PC-9 (cell line): ENCODE measurements at places on chromosomes 2 and 18. TPM values are rescaled to one million over a fixed set of nuclear protein-coding genes. Genes with fewer than 3 reads are reported as not detected.
A peak's percentile ranks its signal among the peaks of the same experiment; 100 is the strongest.

The FAP gene
- total RNA-seq: not detected in 2 replicates

The RAB6C gene
- total RNA-seq: not detected in 2 replicates

The NR4A2 gene
- 2.3 and 3.0 TPM in 2 replicates for total RNA-seq

The DTNB gene
- 51.9 TPM in 2 replicates for total RNA-seq

DNA sequence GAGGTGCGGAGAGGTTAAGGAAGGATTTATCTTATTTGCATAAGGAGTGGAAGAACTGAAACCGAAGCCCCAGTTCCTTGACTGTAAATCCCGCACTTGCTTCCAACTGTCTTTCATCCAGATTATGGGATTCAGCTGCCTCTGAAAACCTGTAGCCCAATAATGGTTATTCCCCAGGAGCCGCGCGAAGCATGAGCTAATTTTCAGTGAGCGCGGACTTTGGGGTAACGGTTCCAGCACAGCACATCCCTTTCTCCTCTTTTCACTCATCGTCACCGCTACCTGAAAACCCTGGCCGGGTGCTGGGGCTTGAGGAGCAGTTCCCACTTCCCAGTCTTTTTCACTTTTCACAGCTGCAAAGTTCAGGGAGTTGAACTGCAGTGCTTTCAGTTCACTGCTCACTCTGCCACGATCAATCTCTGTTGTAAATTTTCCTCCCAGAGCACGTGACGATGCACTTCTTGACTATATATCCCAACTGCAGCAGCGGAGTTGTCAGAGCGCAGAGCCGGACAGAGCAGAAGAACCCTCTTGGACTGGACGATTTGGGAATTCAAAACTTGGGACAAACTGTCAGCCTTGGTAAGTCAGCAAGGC lies at the start of gene KCNE4:
TSS of gene KCNE4 (plus strand) at position 498 of the 597 bp plus-strand sequence. CDS start 641 bp downstream, outside the sequence.
- DNase-seq: no peak
- no peak within 1 kb of the TSS for H3K27ac ChIP-seq

DNA sequence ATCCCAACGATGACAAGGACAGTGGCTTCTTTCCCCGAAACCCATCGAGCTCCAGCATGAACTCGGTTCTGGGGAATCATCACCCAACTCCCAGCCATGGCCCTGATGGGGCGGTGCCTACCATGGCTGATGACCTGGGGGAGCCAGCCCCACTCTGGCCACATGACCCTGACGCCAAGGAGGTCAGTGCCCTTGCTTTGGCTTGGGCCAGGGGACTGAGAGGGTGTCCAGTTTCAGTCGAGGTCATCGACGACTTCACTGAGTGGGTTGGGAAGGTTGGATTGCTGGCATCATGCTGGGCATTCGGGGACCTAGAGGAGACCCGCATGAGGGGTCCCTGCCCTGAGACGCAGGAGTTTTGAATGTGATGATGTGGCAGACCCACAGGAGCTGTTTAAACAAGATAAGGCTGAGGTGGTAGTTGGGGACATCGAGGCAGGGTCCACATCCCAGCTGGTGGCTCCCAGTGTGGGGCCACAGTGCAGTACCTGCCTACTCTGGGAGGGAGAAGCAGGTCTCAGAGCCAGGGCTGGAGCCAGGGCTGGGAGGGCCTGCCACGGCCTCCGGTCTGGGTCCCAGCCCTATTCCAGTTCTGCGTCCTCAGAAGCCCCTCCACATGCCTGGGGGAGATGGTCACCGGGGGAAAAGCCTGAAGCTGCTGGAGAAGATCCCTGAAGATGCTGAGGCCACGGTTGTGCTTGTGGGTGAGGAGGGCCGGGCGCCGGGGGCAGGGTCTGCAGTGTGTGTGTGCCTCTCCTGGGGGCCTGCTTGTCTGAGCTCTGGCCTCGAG lies 6.0 kb downstream of the SLC4A3 start:
- H3K27me3 ChIP-seq: no peaks in the 10 kb centered on the region
- no peaks in the 10 kb centered on the region for H3K36me3 ChIP-seq
- DNase-seq: no peak
- no peaks in the 10 kb centered on the region for H3K4me1 ChIP-seq
- no peak overlapping the region for H3K27ac ChIP-seq

DNA sequence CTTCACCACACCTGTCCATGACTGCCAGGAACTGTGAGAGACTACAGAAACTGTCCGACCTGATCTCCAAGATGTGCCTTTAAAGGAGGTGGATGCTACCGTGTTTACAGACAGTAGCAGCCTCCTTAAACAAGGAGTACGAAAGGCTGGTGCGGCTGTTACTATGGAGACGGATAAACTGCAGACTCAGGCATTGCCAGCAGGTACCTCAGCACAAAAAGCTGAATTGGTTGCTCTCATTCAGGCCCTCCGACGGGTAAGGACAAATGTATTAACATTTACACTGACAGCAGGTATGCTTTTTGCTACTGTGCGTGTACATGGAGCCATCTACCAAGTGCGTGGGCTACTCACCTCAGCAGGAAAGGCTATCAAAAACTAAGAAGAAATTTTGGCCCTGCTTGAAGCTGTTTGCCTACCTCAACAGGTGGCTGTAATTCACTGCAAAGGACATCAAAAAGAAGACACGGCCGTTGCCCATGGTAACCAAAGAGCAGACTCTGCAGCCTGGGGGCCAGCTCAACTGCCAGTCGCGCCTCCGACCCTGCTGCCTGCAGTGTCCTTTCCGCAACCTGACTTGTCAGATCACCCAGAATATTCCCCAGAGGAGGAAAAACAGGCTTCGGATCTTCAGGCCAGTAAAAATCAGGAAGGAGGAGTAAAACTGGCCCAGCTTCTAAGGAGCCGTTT lies 30.9 kb downstream of the SKA1 start:
- DNase-seq: no peak
- no peak overlapping the region for H3K4me3 ChIP-seq
- no peak overlapping the region for H3K27ac ChIP-seq
- no peaks in the 10 kb centered on the region for H3K4me1 ChIP-seq

DNA sequence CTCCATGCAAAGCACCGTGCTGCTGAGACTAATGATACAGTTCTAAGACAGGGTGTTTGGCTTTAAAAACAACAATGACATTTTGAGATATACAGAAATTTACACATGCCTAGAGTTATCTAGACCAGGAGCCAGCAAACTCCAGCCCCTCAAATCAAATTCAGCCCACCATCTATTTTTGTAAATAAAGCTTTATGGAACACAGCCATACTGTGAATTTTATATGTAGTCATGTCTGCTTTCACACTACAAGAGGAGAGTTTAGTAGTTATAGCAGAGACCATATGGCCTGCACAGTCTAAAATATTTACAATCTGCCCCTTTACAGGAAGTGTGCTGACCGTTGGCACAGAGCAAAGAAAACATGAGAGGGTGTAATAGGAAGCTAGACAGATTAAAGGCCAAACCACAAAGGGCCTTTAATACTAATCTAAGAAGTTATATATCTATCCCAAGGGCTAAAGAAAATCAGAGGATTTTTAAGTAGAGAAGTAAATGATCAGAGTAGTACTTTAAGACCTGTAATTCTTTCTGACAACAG lies 39.4 kb downstream of the NBAS start:
- H3K4me1 ChIP-seq: no peaks in the 10 kb centered on the region
- H3K27ac ChIP-seq: no peak overlapping the region
- H3K36me3 ChIP-seq: peaks cover 3% of the 10 kb centered on the region; the same call in 1 of the 2 replicates
- no peak overlapping the region for H3K4me3 ChIP-seq
- DNase-seq: no peak

GRCh38 chr2:199457147-199458008 lies at the start of gene SATB2:
Gene SATB2 (minus strand): TSS chr2:199457939. CDS start chr2:199456037, 1,902 bp downstream.
- no peaks in the 10 kb centered on the region for H3K36me3 ChIP-seq
- H3K27ac ChIP-seq: peak within 1 kb of the TSS; percentile 78
- DNase-seq: peak; percentile 34
- H3K27me3 ChIP-seq: no peaks in the 10 kb centered on the region
- H3K4me3 ChIP-seq: peak within 1 kb of the TSS; percentile 69
- peaks cover 24% of the 10 kb centered on the region for H3K4me1 ChIP-seq

DNA sequence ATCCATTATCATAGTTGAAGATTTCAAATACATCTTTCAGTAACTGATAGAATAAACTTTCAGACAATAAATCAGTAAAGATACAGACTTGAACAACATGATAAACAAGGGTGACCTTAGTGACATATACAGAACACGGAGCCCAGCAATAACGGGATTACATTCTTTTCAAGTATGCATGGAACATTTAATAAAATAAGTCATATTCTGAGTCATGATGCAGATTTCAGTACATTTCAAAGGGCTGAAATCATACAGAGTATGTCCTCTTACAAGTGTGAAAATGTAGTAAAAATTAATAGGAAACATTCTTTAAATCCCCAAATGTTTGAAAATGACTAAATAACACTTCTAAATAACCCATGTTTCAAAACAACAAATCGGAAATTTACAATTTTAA lies 17.2 kb upstream of the KLHL29 start:
- DNase-seq: no peak
- no peaks in the 10 kb centered on the region for H3K4me1 ChIP-seq
- no peak overlapping the region for H3K27ac ChIP-seq
- peaks cover 1% of the 10 kb centered on the region for H3K27me3 ChIP-seq

- no peaks in the 10 kb centered on the region for H3K27me3 ChIP-seq
- no peak overlapping the region for H3K27ac ChIP-seq
- 0 out of 2 replicates have a peak, but pooled peaks cover 3% of the 10 kb centered on the region for H3K4me1 ChIP-seq
- DNase-seq: no peak
Measured at GRCh38 chr2:72539071-72539552, 286.7 kb downstream of the EXOC6B start.

DNA sequence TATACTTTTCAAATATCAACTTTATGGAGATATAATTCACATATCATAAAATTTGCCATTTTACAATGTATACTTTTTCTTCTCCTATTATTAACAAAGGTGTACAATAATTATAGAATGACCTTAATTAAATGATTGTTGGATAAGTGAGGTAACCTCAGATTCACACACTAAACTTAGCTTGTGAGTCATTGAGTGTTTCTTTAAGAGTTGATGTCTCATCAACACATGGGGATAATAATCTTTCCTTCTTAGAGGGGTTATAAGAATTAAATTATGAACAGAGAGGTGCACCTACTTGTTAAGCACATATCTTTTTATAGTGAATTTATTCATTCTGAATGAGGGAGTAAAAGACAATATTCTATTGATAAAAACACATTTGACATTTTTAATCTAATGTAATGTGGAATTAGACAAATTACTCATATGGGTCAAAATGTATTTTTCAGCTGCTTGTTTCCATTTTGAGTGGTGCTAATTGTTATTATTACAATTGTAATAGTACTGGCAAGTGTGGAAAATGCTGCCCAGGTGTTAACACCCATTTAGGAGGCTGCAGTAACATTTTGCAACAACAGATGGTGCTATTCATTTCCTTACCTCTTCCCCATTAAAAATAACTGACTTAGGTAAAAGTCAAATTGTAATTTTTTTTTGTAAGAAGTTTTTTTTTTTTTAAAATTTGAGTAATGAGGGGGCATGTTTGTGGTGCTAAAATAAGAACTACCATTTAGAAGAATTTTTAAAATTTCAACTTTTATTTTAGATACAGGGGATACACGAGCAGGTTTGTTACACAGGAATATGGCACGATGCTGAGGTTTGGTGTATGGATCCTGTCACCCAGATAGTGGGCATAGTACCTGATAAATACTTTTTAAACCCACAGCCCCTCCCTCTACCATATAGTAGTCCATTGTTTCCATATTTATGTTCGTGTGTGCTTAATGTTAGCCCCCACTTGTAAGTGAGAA lies 32.1 kb upstream of the DYNAP start:
- H3K4me3 ChIP-seq: no peak overlapping the region
- H3K36me3 ChIP-seq: no peaks in the 10 kb centered on the region
- no peaks in the 10 kb centered on the region for H3K4me1 ChIP-seq
- H3K27ac ChIP-seq: no peak overlapping the region
- DNase-seq: no peak
- no peaks in the 10 kb centered on the region for H3K27me3 ChIP-seq

DNA sequence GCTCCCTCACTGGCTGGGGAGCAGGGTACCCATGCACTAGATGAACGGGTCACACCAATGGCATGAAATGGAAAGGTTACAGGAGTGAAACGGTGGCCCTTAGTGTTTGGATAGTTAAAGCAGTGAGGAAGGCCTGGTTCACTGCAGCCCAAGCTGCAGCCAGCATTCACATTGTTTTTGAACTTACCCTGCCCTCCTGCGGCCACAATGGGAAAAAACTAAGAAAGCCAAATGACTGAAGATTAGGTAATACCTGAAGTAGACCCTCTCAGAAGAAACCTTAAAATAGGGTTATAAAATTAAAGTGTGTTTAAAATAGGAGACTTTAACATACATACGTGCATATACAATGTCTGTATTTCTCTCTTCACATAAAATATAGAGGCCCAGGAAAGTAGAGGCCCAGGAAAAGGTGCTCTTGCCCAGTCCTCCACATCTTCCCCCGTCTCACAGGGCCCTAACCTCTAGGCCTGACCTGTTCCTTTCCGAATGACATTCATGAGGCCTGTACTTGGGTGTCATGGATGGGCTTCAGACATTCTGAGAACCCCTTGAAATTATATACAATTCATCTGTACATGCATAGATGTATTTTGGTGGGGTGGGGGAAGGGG lies 33.3 kb downstream of the DOK1 start:
- no peaks in the 10 kb centered on the region for H3K27me3 ChIP-seq
- no peak overlapping the region for H3K27ac ChIP-seq
- no peaks in the 10 kb centered on the region for H3K36me3 ChIP-seq
- no peak overlapping the region for H3K4me3 ChIP-seq
- DNase-seq: peak; percentile 57

DNA sequence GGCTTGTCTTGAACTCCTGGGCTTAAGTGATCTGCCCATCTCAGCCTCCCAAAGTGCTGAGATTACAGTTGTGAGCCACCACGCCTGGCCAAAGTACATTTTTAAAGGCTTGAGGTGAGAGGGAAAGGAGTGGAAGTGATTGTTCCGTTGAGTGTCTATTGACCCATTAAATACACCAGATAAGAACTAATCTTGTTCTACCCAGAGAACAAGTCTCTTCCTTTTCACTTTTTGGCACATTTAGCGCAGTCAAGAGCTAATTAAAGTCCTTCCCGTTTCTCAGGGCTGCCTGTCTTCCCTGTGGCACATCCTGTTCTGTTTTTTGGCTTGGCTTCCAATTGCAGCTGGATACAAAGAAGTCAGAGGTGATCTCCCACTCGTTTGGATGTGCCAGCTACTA lies 172.3 kb downstream of the ALPK2 start:
- no peak overlapping the region for H3K27ac ChIP-seq
- no peaks in the 10 kb centered on the region for H3K27me3 ChIP-seq
- DNase-seq: no peak
- H3K4me3 ChIP-seq: no peak overlapping the region
- H3K36me3 ChIP-seq: no peaks in the 10 kb centered on the region

DNA sequence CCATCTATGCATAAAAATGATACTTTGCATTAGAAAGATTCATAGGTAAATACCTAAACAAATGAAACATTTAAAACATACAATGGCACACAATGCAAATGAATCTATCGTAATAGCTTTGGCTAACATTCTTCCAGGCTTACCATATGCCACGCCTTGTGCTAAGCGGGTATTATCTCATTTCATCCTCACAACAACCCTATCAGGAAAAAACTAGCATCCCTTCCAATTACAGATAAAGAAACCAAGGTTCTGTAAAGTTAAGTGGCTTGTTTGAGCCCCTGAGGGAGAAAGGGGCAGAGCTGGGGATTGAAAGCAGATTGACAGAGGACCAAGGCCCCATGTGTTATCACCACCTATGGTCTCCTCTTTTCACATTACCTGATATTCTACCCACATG lies 145.4 kb upstream of the ETAA1 start:
- peaks cover 13% of the 10 kb centered on the region for H3K4me1 ChIP-seq
- H3K4me3 ChIP-seq: no peak overlapping the region
